Renal cortex interstitium (tissue), 15 donors: ENCODE measurements at places on chromosomes 16 and 17.

GRCh38 chr17:9052921-9053320 is 31.6 kb downstream of the NTN1 start:
- no peak for DNase-seq

DNA sequence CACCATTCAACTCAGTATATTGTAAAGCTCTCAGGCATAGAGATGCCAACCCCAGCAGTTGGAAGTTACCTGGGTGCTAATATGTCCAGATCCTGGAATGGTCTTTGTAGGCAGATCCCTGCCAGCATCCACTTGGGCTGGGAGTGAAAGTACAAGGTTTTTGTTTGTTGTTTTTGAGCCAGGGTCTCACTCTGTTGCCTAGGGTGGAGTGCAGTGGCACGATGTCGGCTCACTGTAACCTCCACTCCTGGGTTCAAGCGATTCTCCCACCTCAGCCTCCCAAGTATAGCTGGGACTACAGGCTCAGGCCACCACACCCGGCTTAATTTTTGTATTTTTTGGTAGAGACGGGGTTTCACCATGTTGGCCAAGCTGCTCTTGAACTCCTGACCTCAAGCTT is 177.6 kb downstream of the IRF8 start:
- no peak for DNase-seq

DNA sequence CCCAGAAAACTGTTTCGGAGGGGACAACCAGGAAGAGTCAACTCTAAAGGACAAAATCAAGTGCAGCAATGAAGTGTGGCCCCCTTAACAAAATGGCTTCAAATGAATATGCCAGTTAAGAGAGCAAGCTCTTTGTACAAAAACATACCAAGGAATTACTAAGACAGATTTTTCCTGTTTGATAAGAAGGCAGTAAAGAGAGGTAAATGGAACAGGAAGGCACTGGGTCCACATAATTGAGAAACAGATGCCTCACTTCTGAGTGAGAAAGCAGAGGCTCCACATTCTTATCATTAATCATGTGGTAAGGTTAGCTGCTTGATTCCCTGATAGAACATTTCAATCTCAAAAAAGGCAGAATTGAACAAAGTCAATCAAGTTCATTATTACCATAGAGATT is 44.9 kb downstream of the MBTD1 start:
- no peak for DNase-seq

DNA sequence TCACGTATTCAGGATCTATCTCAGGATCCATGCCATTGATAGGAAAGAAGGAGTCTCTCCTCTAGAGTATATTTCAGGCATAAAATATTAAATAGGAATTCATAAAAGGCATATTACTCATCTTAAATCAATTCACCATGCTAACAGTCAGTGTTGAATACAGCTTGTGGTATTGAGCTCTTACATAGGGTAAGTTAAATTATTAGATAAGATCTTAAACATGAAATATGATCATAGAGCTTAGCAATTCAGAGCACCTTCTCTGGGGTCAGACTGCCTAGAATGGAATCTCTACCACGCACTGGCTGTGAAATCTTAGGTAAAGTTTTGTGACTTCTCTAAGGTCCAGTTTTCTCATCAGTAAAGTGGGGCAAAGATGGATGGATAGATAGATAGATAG is 20.7 kb downstream of the MARCHF10 start:
- no peak for DNase-seq

DNA sequence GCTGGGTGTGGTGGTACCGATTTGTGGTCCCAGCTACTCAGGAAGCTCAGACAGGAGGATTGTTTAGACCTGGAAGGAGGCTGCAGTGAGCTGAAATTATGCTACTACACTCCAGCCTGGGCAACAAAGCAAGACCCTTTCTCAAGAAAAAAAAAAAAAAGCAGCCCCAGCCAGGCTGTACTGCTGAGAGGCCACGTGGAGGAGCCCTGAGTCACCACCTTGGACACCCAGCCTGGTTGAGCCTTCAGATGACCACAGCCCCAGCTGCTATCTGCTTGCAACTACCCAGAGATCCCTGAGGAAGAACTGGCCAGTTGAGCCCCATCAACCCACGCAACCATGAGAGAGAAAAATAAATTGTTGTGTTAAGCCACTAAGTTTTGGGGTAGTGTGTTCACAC is 23.6 kb upstream of the GPRC5C start:
- DNase-seq, result no peak
